ENCODE measurements at places on chromosomes 2 and 18.

DNA sequence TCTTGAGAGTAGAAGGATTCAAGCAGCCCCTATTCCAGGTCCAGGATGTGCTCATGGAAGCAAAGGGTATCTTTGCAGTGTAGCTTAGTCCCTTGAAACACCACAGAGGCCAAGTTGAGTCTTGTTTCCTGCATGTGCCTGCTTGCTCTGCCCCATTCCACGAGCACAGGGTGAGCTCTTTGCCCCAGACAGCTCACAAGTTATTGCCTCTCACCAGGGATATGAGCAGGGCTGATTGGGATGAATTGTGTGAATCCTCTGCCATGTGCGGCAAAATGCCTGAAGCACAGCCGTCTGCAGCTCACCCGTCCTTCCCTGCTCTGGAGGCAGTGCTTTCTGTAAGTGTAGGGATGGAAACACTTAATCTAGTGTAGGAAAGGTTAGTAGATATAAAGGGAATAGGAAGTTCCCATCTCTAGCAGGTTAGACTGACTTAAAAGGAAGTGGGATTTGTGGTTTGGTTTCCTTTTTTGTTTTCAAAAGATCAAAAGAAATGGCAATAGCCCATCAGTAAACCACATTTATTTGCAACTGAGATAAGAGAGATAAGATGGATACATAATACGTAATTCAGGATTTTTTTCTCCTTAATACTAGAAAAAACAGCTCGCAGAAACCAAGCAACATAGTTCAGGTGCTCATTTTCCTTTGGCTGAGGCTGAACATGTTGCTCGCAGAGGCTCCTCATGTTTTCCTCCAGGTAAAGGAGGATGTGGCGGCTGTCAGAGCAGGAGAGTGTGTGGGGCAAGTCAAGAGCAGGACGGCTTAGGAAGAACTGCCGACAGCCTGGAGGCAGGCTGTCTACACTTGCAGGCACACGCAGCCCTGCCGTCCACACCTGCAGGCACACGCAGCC, 41.4 kb downstream of the TMEM182 start:
- no peak for DNase-seq

GRCh38 chr2:54402350-54402749, 53.8 kb upstream of the SPTBN1 start:
- DNase-seq: peak; percentile 4

- no peak for DNase-seq
Observed at GRCh38 chr18:75134611-75134975, 74.3 kb downstream of the PTGR3 start.

DNA sequence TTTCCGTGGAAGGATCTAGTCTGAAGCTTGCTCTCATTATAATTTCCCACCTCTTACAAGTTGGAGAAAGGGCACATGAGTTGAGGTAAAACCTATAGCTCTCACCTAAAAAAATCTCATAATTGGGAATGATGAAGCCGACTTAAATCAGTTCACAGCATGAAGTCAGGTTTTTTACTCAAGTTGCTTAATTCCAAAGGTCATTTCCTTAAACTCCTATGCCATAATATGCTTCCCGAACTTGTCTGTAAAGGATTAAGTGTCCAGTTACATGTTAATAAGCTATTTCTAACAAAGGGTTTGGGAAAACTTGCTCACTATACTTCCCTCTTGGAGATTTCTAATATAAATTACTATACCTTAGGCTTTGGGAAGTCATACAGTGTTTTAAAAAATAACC, 481.2 kb downstream of the NUP35 start:
- DNase-seq: no peak

DNA sequence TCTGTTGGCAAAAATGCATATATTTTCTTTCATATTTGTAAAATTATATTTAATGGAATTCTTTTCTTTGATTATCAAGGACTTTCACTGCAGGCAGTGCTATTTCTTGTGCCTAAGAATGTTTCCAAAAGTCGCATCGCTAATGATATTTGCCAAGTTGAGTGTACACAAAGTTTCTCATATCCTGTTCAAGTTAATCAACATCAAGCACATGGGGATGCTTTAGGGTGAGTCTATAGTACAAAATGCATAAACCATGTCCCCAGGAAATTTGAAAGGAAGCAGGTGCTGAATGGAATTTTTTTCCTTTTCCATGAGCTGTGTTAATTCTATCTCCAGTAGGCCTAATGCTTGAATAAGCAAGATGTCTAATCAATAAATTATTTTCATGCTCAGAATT, 129.7 kb downstream of the GALNT1 start:
- no peak for DNase-seq

- DNase-seq: no peak
Observed at GRCh38 chr2:203804070-203804469, 63.5 kb upstream of the CTLA4 start.

- DNase-seq: no peak
Observed at GRCh38 chr2:144467502-144468137, 52.3 kb downstream of the ZEB2 start.

All from thoracic aorta (tissue), 2 donors.